Right lung (tissue), 10 donors: ENCODE measurements at places on chromosomes 5 and 9.

DNA sequence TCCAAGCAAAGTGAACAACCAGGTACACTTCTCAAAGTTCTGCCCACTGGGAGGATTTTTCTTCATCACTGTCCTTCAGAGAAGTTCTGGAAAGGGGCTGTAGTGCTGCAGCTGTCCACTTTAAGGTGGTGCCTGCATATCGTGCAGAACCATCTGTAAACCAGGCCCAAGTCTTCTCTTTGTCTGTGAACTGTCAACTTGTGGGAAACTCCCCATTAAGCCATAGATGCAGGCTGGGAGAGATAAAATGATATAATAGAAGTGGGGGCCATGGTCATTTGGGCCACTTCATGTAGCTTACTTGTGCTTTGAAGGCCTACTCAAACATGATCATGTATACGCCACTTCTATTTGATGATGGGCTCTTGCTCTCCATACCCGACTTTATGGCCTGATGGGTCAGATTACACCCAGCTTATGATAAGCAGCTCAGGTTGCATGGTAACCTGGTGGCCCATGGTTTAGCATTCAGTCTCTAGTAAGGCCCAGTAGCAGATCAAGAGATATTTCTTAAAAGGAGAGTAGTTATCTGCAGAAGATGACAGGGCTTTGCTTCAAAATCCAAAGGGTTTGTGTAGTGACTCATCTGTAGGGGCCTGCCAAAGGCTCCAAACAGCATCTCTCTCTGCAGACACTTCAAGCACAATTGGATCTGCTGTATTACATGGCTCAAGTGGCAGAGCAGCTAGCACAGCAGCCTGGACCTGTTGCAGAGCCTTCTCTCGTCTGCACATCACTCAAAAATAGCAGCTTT is 15.7 kb upstream of the BTF3 start:
- DNase-seq: no peak

- no peak for DNase-seq
Observed at GRCh38 chr9:125337236-125337635, 75.6 kb downstream of the GAPVD1 start.

- DNase-seq: no peak
Observed at GRCh38 chr9:86962692-86963091, 15.4 kb upstream of the GAS1 start.

GRCh38 chr9:112601636-112602035 is 115.0 kb downstream of the KIAA1958 start:
- DNase-seq: no peak

GRCh38 chr9:87148331-87149104 is 201.2 kb upstream of the GAS1 start:
- peak; percentile 85 for DNase-seq
